ENCODE measurements at places on chromosomes 1 and 21.

- DNase-seq: no peak
Measured at GRCh38 chr1:98903726-98904125, 100.9 kb downstream of the PLPPR5 start.

- DNase-seq: no peak
Measured at GRCh38 chr1:112599477-112599876, 19.5 kb downstream of the ST7L start.

- DNase-seq: no peak
Measured at GRCh38 chr1:193406901-193407300, 220.5 kb upstream of the B3GALT2 start.

GRCh38 chr1:34978921-34979320, 6.2 kb downstream of the TMEM35B start:
- DNase-seq: no peak

- no peak for DNase-seq
Measured at GRCh38 chr1:107344268-107344760, 203.5 kb downstream of the NTNG1 start.

- DNase-seq: no peak
Measured at GRCh38 chr1:210830034-210831028, 303.6 kb downstream of the KCNH1 start.

DNA sequence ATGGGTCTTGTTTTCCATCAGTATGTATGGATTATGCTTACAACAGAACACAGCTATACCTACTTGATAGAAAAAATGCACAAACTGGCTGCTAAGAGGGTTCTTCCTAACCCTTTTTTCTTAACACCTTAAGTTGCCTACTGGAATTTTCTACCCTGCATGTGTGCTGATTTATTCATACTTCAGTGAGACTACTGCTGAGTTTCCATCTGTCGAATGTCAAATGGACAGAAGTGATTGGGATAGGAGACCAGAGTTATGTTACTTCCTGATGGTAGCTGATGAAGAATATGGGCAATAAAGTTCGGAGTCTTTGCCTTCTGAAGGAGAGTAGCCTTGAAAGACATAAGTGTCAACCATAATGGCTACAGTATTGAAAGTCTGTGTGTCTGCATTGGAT, 6.5 kb upstream of the DNM3 start:
- no peak for DNase-seq

GRCh38 chr1:24244519-24245268, 57.6 kb upstream of the IFNLR1 start:
- no peak for DNase-seq

- peak; percentile 27 for DNase-seq
Measured at GRCh38 chr1:99808391-99809115, 41.6 kb upstream of the AGL start.

GRCh38 chr1:54973205-54973921, 7.1 kb upstream of the TMEM61 start:
- no peak for DNase-seq

DNA sequence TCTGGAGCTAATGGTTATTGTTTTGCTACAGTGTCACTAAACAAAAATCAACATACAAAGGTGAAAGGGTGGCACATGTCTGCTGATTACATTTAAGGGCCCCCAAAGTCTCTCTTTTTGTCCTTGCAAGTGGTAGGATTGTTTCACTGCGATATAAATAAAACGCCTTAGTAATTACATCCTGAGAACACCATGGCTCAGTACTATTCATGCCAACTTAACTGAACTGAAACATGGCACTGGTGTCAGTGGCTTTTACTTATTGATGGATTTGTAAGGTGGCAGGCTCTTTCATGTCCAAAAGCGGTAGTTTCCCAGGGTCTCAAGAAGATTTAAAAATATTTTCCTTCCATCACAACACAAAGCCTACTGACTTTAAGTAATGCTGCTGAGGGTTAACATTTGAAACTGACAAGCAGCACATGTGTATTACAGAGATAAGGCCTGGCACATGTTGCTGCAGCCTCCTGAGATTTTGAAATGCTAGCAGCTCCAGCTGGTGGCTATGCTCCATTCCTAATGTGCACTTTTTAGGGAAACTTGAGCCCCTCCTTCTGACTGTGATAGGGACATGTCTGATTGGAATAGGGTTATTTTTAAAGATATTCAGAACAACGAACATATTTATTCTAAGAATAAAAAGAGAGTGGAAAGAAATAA, 86.8 kb downstream of the ATP1B1 start:
- no peak for DNase-seq

DNA sequence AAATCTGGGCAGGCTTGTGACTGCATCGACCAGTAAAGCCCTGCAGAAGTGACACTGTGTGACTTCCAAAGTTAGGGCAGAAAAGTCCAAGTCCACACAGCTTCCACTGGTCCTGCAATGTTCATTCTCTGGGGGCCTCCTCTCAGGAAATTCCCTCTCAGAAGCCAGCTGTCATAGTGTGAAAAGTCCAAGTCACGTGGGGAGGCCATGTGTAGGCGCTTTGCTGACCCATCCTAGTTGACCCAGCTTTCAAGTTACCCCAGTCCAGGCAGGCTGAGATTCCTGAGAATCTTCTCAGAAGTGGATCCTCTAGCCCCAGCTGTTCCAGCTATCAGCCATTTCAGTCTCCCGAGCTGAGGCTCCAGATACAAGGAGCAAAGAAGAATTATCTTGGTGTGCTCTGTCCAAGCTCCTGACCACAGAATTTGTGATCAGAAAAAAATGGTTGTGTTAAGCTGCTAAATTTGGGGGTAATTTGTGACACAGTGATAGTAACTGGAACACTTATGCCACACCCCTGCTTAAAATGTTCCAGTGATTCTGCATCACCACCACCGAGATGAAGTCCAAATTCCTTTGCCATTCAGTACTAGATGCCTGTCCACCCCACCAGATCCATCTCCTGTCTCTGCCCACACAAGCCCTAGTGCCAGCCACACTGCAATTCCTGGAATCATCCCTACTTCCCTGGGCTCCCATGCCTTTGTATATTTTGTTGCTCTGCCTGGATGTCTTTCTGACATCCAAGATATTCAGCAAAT, 2.5 kb upstream of the STUM start:
- no peak for DNase-seq

DNA sequence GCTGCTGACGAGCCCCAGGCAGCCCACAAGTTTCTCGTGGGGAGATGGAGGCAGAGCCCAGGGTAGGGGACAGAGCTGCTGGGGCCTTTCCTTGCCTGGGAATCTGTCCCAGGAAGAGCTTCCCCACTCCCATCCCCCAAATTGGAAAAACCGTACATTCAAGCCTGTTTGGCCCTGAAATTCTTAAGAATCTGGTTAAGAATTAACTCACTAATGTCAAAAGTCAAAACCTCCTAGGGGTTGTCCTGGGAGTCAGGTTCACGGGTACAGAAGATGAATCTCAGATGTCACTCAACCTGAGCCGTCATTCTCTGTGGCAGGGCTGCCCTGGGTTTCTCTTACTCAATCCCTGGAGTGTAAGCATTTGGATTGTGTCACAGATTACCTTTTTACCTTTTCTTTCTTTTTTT, 8.4 kb downstream of the C1orf115 start:
- no peak for DNase-seq

Data from activated naive CD8-positive, alpha-beta T cell treated with anti-CD3 and anti-CD28 coated beads for 36 hours (primary cell).